ENCODE measurements at places on chromosomes 12 and 14. TPM values are rescaled to one million over a fixed set of nuclear protein-coding genes. Genes with fewer than 3 reads are reported as not detected.

- DNase-seq, result peak; percentile 27
- H3K4me1 ChIP-seq, result peaks cover 9% of the 10 kb centered on the region
- peaks cover 4% of the 10 kb centered on the region for H3K36me3 ChIP-seq
- H3K27me3 ChIP-seq, result no peaks in the 10 kb centered on the region
Measured at GRCh38 chr14:89870316-89870715, 84.2 kb downstream of the EFCAB11 start.

The TPPP2 gene
- total RNA-seq, result not detected

The ABCB9 gene
- total RNA-seq, result 3.2 TPM

The INHBE gene
- 2.1 TPM for total RNA-seq

The IAPP gene
- not detected for total RNA-seq

GRCh38 chr12:103930787-103931735 lies 851 bp downstream of the HSP90B1 start:
- H3K27ac ChIP-seq, result peak overlapping the region; percentile 58
- peaks cover 54% of the 10 kb centered on the region for H3K36me3 ChIP-seq
- no peaks in the 10 kb centered on the region for H3K27me3 ChIP-seq

The SLCO1A2 gene
- total RNA-seq, result not detected

The BDKRB1 gene
- total RNA-seq, result 0.51 TPM

GRCh38 chr12:3161861-3162260 lies 84.7 kb downstream of the TSPAN9 start:
- peaks cover 7% of the 10 kb centered on the region for H3K36me3 ChIP-seq
- H3K4me1 ChIP-seq, result peaks cover 12% of the 10 kb centered on the region
- no peak overlapping the region for H3K4me3 ChIP-seq
- no peak overlapping the region for H3K27ac ChIP-seq
- peak; percentile 28 for DNase-seq
- H3K27me3 ChIP-seq, result no peaks in the 10 kb centered on the region

DNA sequence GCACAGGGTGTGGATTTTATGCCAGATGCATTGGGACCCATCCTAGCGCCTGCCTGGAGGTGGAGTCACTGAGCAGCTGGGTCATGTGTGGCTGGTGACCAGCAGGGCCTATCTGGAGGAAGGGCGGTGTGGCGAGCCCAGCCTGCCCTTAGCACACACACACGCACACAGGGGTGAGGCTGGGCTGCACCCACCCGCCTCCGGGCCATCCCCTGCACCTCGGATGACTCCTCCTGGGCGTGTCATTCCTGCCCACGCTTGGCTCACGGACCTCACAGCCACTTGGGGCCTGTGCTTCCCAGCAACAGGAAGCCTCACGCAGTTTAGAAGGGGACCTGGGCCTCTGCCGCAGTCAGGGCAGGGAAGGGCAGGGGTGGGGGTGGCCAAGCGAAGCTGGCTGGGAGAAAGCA lies 36.2 kb upstream of the FZD10 start:
- no peak overlapping the region for H3K4me3 ChIP-seq
- peak; percentile 78 for DNase-seq

- H3K36me3 ChIP-seq, result no peaks in the 10 kb centered on the region
- no peak overlapping the region for H3K27ac ChIP-seq
- no peak for DNase-seq
- H3K4me3 ChIP-seq, result no peak overlapping the region
Measured at GRCh38 chr12:127311720-127312364, 955.1 kb upstream of the TMEM132C start.

DNA sequence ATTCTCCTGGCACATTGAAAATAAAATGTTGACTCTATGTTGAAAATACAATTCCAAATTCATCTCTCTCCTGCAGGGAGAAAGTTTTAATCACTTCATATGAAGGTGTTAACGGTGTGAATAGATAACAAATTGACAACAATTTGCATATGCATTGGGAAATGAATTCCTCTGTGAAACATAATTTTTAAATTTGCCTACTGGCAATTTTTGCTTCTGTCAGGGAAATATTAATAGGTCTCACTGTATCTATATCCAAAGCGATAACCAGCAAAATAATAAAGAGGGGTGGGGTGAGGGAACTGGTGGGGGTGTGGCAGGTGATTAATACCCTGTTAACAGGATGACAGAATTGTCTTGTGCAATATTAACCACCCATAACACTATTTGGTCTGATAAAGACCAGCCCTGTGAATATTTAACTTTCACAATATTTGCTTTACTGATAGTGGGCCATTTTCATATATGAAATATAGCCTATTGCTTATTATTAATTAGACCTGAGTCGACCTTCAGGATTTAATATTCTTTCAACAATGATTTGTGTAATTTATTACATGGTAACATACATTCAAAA lies 239.0 kb upstream of the SSTR1 start:
- H3K4me1 ChIP-seq, result peaks cover 5% of the 10 kb centered on the region
- no peak overlapping the region for H3K27ac ChIP-seq
- H3K4me3 ChIP-seq, result no peak overlapping the region
- H3K36me3 ChIP-seq, result no peaks in the 10 kb centered on the region

The CLEC6A gene
- total RNA-seq, result not detected

- no peak overlapping the region for H3K27ac ChIP-seq
- H3K27me3 ChIP-seq, result no peaks in the 10 kb centered on the region
- no peak overlapping the region for H3K4me3 ChIP-seq
- no peaks in the 10 kb centered on the region for H3K4me1 ChIP-seq
Measured at GRCh38 chr14:64303471-64303917, 9.3 kb upstream of the ESR2 start.

Data from MCF 10A (cell line).